ENCODE measurements at places on chromosomes 4 and X.

DNA sequence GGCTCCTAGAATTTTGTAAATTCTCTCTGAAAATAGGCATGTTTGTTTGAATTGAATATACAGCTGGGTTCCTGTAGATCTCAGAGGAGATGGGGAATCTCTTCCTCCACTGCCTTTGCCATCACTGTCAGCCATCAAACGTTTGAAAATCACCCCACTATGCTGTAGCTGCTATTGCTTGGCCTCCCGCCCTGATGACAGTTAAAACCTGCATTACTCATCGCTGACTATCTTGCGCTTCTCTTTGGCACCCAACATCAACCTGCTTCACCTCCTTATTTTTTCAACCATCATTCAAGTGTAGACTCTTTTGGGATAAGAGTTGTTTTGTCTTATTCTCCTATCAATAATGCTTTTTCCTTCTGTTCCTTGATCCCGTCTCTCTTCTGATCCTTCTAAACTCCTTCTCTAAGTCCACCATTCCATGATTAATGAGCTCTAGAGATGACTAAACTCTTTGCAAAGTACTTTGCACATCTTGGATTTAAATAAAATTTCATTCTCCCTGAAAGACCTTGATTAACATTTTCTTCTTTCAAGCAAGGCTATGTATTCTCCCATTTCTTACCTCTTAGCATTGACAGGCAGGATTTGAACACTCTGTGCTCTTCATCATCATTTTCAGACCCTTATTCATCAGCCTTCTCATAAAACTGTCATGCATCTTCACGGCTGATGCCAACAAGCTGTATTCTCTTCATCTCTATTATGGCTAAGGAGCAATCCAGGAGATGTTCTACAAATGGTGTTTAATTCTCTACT is 133.0 kb downstream of the SNCA start:
- DNase-seq: no peak

DNA sequence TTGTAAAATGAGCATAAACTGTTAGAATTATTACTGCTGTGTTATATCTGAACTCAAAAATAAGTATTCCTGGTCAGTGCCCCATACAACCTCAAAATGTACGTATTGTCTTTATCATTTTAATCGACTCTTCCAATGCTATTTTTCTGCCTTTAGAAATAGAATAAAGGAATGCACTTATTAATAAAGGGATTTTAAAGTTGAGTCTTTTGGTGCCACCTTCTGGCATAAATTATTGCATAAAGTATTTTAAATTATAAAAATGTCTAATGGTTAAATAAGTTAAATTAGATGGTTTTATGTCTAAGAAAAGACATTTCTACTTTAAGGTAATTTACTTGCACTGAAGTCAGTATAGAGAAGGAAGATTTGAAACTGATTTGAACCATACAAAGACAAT is 424.0 kb upstream of the NDST4 start:
- DNase-seq: no peak

GRCh38 chr4:68984947-68985346 is 33.3 kb upstream of the UGT2A3 start:
- DNase-seq: no peak

- no peak for DNase-seq
These were observed 27.5 kb downstream of the LNX1 start for GRCh38 chr4:53563824-53564223.

DNA sequence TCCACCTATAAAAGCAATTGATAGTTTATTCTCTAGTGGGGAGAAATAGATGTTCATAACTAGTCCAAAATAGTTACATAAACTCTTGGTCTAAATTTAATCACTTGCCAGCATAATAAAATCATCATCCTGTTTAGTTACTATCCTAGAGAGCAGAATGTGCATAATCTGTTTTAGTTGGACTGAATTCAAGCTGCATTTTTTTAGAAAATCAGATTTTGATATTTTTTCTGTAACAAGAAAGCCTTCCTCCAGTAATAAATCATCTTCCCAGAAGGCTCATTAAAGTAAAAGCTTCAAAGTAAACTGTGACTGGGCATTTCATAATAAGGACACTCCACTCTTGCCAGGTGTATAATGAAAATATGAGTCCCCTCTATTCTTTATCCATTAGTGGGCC is 453.1 kb downstream of the TRAM1L1 start:
- no peak for DNase-seq

GRCh38 chrX:118652717-118653116 is 74.7 kb upstream of the IL13RA1 start:
- no peak for DNase-seq

GRCh38 chr4:19636451-19636850 is 615.3 kb upstream of the SLIT2 start:
- no peak for DNase-seq

DNA sequence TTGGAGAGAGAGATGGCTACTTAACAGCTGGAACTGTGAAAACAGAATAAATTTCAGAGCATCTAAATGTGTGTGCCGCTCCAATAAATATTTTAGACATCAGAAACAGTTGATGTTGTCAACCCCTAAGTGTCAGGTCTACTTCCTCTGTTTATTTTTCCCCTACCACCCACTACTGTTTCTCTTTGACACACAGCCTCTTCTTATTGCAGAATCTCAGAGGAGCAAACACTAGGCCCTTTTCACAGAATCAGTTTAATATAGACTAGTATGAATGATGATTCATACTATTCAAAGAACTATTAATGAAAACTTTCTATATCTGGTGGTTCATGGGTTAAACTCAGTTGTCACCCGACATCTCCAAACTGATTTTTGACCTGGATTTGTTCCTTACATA is 33.9 kb downstream of the NAA11 start:
- no peak for DNase-seq

- DNase-seq: no peak
These were observed 1.5 kb downstream of the EREG start for GRCh38 chr4:74366367-74366911.

GRCh38 chr4:87916626-87917025 is 58.9 kb upstream of the SPP1 start:
- no peak for DNase-seq

DNA sequence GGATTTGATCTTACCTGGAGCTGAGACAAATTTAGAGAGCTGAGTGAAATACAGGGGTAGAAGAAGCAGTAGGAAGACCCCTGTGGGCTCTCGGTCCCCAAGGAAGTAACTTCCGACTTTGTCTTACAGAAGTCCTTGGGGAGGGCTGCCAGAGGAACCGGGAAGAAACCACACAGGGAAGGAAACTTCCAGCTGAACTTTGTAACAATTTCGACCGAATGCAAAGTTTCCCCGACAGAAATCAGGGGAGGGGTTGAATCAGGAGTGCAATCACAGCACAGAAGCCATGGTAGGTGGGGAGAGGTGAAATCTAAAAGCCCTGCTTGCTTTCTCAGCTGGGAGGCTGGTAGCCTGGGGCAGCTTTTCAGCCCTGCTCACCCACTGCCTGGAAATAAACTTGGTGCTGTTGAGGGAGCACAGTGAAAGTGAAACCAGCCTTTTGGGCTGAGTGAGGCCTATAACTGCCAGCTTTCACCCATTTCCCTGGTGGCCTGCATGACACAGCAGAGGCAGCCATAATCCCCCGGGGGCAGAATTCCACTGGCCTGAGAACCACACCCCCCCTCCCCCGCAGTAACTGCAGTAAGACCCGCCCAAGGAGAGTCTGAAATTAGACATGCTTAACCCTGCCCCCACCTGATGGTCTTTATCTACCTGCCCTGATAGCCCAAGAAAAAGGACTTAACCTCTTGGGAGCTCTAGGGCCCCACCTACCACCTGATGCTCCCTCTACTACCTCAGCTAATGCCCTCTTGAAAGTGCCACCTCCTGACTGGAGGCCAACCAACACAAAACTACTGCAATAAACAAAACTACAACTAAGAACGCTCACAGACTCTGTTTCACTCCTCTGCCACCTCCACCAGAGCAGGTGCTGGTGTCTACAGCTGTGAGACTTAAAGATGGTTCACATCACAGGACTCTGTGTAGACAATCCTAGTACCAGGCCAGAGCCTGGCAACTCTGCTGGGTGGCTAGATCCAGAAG is 248.2 kb downstream of the PARM1 start:
- DNase-seq: no peak

DNA sequence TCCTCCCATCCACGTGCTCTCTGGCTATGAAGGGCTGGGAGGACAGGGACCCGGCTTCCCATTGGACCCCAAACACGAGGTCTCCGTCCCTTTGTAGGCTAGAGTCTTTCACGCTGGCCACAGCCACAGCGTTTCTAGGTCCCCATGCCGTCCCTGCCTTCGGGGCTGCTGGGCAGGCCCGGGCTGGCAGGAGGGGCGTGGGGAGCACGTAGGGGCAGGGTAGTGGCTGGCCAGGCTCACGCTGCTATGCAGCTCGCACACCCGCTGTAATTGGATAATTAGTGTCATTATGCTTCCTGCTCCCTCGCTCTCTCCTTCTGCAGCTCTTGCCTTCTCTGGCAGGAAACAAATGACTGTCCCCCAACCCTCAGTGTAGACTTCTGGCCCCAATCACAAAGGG is 9.8 kb downstream of the ATP2B3 start:
- no peak for DNase-seq

DNA sequence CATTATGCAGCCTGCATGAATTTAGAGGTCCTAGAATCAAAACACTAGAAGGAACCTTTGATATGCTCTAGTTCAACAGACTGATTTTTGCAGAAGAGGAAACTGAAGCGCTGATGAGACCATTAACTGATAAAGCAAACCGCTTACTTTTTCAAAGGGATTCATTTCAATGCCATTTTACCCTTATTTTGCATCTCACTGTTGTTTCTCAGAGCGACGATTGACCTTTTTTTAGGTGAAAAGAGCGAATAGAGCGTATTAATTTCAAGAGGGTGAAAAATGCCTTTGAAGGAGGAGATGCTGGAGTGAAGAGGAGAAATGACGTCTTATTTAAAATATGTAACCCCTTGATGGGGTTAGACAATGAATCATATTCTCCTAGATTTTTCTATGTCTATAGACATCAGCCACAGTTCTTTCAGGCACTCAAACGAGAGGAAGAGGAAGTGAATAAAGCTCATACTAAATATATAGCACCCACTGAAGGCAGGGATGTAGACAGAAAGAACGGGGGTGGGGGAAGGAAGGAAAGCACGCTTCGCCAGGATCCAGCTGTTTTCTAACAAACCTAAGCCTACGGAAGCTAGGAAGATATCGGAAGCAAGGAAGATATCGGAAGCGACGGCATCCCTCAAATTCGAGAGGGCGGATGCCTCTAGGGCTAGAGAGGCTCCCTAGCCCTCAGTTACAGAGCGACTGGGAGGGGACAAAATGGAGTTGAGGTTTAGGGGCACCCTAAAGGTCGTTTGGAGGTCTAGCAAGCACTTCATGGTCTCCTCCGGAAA is 848 bp downstream of the ACSL4 start:
- DNase-seq: no peak

- no peak for DNase-seq
These were observed 194.4 kb downstream of the QDPR start for GRCh38 chr4:17317526-17317925.

DNA sequence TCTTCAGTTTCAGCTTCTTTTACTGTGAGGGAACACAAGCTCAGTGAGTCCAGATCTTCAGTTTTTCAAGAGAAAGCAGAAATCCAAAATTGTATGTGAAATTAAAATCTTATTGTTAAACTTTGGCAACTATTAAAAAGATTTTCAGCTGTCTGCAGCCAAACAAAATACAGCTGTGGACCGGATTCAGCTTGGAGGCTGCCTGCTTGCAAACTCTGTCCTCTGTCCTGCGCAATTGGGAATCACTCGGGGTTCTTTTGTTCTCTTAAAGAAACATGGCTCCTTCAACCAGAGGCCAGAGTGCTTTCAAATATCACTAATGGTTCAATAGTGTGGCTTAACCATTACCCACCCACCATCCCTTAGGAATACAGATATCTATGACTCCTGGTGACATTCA is 201.2 kb downstream of the CHIC2 start:
- DNase-seq: no peak

GRCh38 chr4:52263607-52264006 is 212.5 kb downstream of the SPATA18 start:
- no peak for DNase-seq

DNA sequence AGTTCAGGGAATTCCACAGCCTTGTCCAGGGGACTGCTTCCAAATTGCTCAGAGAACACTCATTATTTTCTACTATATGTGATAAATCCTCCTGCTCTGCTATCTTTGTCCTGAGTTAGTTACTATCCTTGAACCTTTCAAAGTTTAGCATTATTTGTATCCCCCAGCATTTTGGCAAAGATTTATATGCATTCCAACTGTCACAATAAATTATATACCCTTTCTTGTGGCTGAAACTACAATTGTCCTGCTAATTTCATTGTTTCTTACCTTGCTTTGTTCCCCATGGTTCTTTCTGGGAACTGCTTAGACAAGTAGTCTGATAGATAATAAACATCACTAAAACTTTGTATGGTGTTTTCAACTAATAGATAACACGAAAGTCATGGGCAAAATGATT is 40.5 kb downstream of the TECRL start:
- no peak for DNase-seq

- DNase-seq: no peak
These were observed 237.9 kb downstream of the MAML3 start for GRCh38 chr4:139916041-139916440.

- no peak for DNase-seq
These were observed 83.3 kb downstream of the CLDN34 start for GRCh38 chrX:10050481-10050880.

DNA sequence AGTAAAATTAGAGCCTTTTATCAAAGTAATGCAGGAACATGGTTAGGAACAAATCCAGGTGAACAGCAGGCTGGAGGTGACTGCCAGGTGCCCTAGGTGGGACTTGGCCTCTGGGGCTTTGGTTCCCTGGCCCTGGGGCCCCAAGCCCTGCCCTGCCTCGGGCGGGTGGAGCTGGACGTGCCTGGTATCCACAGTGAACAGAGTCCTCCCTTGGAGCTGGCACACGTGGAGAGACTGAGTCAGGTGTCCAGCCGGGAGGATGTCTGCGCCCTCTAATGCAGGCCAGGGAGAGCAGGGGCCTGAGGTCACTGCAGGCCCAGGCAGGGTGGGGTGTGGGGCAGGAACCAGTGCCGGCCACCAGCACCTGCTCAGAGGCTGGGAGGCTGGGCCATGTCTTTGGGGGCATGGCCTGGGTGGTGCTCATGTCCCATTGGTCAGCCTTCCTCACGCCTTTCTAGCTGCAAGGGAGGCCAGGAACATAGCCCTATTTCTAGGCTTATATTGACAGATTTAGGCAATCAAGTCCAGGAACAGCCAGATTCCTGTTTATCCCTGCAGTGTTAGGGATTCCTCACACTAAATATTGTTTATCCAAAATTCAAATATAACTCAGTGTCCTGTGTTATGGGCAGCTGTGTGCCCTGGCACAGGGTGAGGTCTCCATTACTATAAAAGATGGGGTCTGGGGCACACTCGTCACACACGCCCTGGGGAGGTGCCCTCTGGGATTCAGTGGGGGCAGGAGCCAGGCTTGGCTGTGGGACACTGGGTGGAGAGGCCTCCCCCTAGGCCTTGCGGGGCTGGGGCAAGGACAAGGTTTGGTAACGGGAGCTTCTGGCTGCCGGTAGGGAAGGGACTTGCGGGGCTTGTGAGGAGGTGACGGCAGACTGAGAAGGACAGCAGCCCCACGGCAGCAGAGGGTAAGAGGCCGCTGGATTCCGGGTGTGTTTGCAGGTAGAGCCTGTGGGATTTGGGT is 14.3 kb upstream of the NAT8L start:
- DNase-seq: no peak

- DNase-seq: no peak
These were observed 1.9 kb downstream of the TMEM164 start for GRCh38 chrX:110004731-110005369.

GRCh38 chr4:5718411-5718810 is 7.4 kb downstream of the EVC start:
- DNase-seq: no peak
